Endodermal cell (in vitro differentiated cells): ENCODE measurements at places on chromosomes 3 and 15.

- DNase-seq: peak; percentile 73
Measured at GRCh38 chr3:47163169-47164006, 525 bp downstream of the SETD2 start.

- DNase-seq: no peak
Measured at GRCh38 chr15:77981281-77982126, 96.0 kb downstream of the TBC1D2B start.

GRCh38 chr3:195182470-195182795 is 88.5 kb downstream of the XXYLT1 start:
- no peak for DNase-seq

GRCh38 chr3:38476157-38476756 is 19.9 kb upstream of the EXOG start:
- DNase-seq: no peak

- DNase-seq: no peak
Measured at GRCh38 chr3:64559588-64559987, 128.2 kb downstream of the ADAMTS9 start.

- DNase-seq: no peak
Measured at GRCh38 chr3:150348500-150348899, 59.6 kb upstream of the TSC22D2 start.

- DNase-seq: peak; percentile 64
Measured at GRCh38 chr15:56244811-56245576, 1.3 kb upstream of the RFX7 start.

GRCh38 chr3:112302881-112303763 is 9.1 kb upstream of the SLC9C1 start:
- DNase-seq: peak; percentile 81

GRCh38 chr3:9951126-9951525 is 1.1 kb downstream of the PRRT3 start:
- no peak for DNase-seq

GRCh38 chr15:50229336-50229735 is 36.2 kb downstream of the HDC start:
- DNase-seq: no peak

DNA sequence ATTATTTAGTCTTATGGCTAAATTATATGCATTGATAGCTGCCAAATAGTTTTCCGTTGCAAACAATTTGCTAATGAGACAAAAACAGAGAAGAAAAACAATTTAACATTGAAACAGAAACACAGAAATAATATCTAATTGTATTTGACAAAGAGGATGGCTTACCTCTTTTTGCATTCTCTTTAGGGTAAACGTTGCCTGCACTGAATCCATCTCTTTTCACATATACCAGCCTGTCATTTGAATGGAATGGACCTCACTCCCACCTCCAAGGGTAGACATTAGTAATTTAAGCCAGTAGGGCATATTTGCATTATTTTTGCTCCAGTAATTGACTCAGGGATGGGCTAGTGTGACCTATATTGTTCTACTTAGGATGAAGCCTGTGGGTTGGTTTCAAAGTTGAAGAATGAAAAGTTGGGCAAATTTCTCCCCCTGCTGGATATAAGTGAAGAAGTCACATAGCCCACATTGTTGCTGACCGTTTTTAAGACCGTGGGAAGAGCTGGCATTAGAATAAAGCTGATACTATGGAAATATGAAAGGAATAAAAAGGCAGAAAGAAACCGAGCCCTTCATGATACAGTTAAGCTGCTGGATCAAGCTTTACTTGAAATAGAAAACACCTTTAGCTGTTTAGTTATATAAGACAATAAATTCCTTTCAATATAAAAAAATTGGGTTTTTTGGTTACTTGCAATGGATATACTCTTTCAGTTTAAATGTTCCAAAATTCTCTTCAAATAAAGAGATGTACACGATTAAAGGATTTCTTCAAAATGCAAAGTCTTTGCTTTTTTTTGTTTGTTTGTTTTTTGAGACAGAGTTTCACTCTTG is 26.9 kb downstream of the PIERCE2 start:
- no peak for DNase-seq

- DNase-seq: no peak
Measured at GRCh38 chr3:100170486-100170885, 56.2 kb upstream of the FILIP1L start.

DNA sequence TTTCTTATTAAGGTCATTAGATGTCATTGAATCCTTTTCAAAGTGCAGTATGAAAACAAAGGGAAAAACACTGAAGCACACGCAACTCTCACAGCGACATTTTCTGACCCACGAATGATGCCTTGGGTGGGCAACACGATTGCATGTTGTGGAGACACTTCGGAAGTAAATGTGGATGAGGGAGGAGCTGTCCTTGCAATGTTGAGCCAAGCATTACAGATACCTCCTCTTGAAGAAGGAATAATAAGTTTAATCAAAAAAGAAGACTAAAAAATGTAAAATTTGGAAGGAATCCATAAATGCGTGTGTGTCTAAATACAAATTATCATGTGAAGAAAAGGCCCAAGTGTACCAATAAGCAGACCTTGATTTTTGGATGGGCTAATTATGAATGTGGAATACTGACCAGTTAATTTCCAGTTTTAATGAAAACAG is 16.9 kb downstream of the THBS1 start:
- no peak for DNase-seq

DNA sequence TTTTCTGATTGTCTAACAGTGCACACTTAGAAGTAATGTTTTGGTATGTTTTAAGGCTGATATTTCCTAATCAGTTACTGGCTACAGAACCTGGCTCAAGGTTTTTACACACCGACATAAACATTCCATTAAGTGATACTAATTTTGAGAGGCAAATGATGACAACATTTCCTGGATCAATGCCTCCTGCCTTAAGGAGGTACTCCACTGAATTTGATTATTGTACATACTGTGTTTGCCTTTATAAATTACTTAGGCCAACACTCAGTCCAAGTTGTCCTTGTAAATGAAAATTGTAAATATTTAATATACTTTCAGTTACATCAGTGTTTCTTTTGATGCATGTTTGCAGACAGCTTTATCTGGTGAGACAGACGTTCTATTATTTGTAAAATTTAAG is 24.2 kb upstream of the LXN start:
- DNase-seq: no peak
